ENCODE measurements at places on chromosomes 13 and 19.
A peak's percentile ranks its signal among the peaks of the same experiment; 100 is the strongest.

- no peak for DNase-seq
Measured at GRCh38 chr13:33931397-33932311, 113.7 kb downstream of the RFC3 start.

- DNase-seq, result peak; percentile 37
Measured at GRCh38 chr19:52492201-52492993, 35.1 kb upstream of the ZNF808 start.

DNA sequence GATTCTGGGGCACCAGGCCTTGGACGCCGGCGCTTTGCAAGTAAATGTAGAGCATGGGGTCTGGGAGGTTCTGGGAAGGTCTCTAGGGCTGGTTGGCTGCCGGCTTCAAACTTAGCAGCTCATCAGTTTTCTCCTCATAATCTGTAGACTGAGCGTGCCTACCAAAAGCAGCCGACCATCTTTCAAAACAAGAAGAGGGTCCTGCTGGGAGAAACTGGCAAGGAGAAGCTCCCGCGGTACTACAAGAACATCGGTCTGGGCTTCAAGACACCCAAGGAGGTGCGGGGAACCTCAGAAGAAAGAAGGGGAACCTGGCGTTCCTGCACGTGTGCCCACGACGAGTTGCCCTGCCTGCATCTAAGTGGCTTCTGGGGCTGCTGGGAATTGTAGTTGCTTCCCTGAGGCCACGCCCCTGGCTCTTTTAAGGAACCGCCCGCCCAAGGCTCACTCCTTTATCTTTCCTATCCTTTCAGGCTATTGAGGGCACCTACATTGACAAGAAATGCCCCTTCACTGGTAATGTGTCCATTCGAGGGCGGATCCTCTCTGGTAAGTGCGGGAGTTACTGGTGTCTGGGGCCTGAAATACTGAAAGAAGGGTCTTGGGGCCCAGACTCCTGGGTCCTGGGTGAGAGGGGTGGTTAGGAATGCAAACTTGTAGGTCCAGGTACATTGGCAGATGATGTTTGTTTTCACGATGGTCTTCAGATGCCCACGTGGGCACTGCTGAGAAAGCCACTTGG is 984 bp downstream of the RPS11 start:
- peak; percentile 80 for DNase-seq

DNA sequence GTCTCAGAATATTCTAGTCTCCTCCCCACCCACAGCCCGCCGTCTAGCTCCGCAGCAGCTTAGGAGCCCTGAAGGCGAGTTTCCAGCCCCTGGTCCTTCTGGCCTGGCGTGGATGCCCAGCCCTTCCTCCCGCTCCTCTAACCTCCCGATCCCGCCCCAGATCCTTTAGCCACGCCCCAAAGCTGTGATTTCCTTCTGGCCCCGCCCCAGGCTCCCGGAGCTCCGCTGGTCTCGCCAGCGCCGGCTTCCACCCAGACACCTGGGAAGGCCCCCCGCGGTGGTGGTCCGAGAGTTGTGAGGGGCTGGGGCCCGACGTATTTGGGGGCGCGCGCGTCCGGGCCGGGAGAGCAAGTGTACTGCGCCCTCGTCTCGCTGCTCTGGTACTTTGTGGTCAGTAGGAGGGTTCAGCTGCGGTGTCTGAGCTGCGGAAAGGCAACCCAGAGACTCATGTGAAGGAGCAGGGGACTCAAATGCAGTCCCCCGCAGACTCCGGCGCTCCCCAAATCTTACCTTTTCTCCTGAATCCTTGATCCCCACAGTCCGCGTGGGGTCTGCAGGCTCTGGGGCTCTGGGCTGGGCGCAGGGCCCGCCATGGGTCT is at the start of gene CGB7:
Gene CGB7, minus strand, starts transcription at position 114 of the 599 bp plus-strand sequence. CDS start 2,374 bp downstream, outside the sequence.
- peak; percentile 45 for DNase-seq

GRCh38 chr13:20439261-20439660 is 86.4 kb downstream of the CRYL1 start:
- no peak for DNase-seq

DNA sequence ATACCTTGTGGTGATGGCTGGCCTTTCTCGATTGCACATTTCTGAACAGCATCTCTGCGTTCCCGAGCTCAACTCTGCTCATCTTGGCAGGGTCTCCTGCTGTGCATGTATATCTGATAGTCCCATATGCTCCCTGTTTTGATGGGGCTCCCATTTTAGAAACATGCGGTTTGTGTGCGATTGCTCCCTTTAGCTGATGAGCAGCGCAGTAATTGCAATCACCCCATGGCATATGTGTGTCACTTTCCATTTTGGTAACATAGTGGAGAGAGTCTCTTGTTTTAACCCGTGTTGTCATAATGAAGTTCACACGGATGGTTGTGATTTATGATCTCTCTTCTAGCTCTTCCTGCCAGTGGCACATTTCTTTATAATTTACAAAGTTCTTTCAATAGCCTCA is 144.7 kb downstream of the MTUS2 start:
- no peak for DNase-seq

Data from liver (tissue), 10 donors.